CD8-positive, alpha-beta T cell (primary cell): ENCODE measurements at places on chromosomes 11 and 22.

DNA sequence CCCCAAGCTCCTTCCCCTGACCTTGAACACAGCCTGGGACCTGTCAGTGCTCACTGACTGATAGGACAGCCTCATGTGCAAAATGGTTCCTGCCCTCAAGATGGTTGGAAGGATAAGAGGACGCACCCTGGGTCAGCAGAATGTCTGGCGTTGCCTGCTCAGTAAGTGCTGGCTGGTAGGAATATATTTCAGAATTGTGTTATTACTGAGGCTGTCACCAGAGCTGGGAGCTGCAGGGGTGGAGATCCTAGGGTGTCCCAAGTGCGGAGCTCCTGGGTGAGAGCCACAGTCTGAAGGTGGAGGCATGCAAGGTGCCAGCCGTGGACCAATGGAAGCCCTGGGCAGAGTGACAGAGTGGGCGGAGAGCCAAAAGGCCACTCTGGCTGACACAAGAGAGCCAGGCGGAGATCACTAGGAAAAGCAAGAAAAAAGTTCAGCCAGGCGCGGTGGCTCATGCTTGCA, 1.0 kb upstream of the SEC14L4 start:
- DNase-seq = no peak

- no peak for DNase-seq
These were observed 49.8 kb upstream of the ANO1 start for GRCh38 chr11:70028147-70028855.

GRCh38 chr11:66334605-66335442, 1.4 kb downstream of the RIN1 start:
- no peak for DNase-seq

- DNase-seq = peak; percentile 9
These were observed 439 bp downstream of the YAP1 start for GRCh38 chr11:102110761-102111010.

DNA sequence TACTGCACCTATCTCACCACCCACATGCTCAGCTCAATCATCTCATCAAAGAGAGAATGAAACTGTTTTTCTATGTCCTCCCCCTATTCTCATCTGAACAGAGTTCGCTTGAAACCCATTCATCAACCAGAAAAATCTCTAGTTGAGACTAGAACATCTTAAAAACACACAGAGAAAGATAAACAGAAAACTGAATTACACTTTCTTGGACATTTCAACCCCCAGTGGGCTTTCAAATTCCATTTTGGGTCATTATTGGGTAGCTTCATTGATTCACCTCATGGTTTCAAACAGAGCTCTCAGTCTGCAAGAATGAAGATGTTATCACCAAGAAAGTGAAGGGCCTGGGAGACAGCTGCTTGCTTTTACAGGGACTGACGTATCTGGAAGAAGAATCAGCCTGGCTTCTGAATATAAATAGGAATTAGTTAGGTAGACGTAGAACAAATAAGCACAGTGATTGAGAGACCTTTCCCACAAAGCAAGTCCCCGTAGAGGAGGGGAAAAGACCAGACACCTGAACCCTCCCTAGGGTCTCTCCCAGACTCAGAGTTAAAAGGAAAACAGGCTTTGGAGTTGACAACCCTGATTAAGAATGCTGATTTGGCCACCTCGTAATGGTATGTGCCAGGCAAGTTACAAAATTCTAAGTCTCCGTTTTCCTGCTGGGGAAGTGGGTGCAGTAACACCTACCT, 155.7 kb downstream of the BBOX1 start:
- DNase-seq = no peak

DNA sequence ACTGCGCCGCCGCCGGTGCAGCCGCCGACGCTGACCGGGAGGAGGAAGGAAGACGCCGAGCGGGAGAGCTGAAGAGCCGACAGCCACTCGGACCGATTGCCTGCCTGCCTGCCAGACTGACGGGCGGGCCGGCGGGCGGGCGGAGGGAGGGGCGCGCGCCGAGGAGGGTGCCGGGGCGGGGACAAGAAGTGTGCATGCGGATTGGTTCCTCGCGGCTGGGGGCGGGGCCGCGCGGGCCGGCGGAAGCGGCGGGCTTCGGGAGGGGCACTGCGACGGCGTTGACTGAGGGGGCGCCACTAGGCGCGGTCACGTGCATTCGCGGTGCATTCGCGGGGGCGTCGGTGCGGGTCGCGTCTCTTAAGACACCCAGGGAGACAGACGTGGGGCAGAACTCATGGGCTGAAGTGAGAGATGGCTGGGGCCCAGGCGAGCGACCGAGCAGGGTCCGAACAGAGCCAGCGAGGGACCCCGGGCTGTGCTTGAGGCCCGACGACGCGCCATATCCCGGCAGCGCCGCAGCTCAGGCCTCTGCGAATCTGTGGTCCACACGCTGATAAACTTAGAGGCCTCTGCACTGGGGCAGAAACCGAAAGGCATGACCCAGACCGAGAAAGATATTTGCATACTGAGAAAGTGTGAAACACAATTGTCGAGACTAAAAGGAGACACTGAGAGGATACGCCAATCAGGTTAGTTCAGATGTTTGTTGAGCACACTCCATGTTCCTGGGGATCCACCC, at the start of gene MAPK1:
TSS of gene MAPK1 (minus strand) at position 118 of the 739 bp plus-strand sequence. CDS start 205 bp downstream, outside the sequence.
- DNase-seq = peak; percentile 97

DNA sequence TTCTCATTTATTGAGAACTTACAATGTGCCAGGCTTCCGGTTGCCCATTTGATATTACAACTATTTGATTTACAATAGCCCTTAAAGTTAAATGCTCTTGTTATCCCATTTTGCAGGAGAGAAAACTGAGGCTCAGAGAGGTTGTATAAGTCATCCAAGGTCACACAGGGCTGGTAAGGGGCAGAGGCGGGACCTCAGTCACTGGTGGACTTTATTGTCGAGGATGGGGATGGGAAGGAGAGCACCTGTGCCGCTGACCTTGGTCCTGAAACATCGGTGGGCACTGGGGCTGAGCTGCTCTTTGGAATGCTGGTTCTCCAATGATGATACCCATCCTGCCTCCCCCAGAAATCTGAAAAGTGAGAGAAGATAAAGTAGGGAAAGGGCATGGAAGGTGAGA, 265.4 kb downstream of the MIAT start:
- no peak for DNase-seq

DNA sequence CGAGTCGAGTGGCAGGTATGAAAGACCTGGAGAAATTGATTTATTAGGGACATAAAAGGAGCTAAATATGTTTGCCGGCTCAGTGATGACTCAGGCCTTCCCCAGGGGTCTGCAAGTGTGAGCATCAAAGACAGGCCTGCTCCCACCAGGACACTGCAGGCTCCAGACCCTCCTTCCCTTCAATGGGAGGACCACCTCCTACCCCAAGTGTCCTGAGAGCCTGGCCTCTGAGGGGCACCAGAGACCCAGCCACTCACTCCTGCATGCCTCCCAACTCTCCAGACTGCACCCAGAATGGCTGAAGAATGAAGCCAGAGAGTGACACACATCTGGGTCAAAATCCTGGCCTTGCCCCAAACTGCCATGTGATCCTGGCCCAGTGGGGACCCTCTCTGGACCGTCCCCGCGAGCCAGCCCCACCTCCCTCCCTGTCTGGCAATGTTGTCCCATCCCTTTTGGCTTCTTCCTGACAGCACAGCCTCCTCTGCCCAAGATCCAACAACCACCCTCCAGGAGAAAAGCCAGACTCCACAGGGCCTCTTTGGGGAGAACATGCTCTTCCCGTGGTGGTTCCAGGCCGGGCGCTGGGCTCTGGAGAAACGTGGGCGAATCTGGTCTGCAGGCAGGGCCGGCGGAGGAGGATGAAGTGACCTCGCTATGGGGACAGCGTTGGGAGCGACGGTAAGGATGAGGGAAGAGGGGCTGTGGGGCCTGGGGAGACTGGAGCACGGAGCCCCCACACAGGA, 36.2 kb downstream of the CYTH4 start:
- no peak for DNase-seq

DNA sequence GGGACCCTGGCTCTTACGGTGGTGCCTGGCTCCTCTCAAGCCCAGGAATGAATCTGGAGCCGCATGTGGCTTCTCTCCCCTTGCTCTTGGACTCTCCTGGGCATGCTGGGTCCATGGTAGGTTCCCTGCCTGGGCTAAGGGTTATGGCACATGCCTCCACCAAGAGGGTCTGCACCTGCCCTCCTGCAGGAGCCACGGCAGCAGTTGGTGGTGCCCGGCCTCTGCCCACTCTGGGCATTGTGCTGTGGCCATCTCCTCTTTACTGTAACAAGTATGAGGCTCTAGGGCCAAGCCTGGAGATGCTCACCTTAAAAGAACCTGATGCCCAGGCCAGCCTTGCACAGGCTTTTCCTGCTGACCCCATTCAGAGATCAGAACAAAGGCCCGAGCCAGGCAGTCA, 104.0 kb upstream of the PITPNB start:
- no peak for DNase-seq

GRCh38 chr11:17915500-17916143, 97.2 kb downstream of the SERGEF start:
- no peak for DNase-seq

GRCh38 chr22:36088292-36088691, 59.7 kb upstream of the RBFOX2 start:
- no peak for DNase-seq

GRCh38 chr22:33192156-33192555, 134.0 kb upstream of the SYN3 start:
- no peak for DNase-seq

GRCh38 chr22:37781434-37782059, 26.2 kb upstream of the GCAT start:
- DNase-seq = no peak

- DNase-seq = no peak
These were observed 60.8 kb downstream of the C11orf58 start for GRCh38 chr11:16799221-16799620.

- DNase-seq = no peak
These were observed 154.6 kb downstream of the SNX19 start for GRCh38 chr11:130761560-130762220.

DNA sequence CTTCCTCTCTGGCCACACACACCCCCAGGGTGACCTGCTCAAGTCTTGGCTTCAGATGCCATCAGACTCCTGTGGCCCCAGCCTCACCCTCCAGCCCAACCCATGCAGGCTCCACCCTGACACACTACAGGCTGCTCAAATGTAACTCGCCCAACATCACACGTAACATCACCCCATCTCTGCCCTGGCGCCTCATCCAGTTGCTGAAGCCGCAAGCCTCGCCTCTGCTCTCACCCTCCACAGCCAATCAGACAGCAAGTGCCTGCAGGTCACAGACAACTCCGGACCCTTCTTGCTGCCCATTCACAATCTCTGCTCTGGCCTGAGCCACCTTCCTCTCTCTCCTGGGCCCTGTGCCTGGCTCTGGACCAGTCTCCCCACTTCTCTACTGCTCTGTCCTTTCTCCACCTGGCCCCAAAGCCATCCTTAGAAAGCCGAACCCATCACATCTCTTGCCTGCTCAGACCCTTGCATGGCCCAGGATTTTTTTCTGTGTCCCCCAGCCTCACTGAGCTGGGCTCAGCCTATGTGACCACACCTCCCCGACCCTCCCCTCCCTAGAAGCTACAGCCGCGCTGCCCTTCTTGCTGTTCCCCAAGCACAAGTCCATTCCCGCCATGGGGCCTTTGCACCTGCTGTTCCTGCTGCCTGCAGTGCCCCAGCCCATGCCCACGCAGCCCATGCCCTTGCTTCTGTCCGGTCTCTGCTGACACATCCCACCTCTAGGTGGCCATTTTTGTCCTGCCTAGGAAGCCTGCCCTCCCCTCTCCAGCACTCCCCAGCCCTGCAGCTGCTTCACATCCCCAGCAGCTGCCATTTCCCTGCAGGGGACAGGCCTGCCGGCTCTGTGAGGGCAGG, 333.9 kb downstream of the CTTN start:
- no peak for DNase-seq

DNA sequence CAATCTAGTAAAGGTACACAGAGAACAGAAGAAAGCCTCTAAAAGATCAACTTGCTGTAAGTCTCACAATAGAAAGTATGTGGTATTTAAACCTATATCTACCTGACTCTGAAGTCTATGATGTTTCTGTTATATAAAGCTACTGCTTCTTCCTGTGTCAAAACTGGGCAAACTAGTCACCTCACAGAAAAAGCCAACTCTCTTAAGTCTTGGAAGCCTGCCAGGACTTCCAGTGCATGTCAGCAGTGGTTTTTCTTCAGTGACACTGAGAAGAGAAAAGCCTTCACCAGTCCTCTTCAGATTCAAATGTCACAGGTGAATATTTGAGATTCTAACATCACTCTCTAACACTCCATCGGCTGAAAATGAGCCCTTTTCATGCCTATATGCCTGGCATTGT, 808.0 kb downstream of the DLG2 start:
- DNase-seq = no peak

DNA sequence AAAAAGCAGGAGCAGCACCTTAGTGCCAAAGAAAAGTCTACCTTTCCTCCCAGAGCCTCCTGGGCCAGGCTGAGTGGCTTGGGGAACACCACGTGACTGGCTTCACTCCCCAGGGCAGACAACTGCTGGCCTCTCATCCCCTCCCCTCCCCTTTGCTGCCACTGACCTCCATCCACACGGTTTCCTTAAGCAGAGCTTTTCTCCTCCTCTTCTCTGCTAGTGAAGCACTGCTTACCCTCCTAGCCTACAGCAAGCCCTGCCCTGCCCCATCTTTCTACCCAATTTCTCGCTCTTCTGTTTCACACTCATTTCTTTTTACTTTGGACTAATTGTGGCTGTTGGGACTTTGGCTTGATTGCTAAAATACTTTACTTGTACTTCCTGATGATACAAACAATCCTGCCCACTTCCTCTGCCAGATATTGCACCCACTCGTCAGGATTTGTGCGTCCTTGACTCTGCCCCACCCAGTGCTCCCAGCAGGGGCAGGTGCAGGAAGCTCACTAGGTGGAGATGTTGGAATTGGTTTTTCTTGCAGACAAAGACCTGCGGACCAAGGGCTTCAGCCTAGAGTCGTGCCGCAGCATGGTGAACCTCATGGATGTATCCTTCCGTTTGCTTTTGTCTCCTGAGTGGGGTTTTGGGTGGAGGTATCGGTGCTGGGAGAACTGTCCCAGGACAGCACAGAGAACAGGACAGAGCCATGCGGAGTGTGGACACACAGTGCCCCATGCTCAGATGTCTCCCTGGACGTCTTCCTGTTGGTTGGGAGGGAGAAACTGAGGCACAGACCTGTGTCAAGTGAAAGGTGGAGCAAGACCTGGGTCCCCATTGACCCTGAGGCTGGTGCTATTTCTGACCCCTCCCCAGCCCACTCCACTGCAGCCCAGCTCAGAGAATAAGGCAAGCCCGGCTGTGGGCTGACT, 27.3 kb downstream of the CAPN1 start:
- no peak for DNase-seq

- DNase-seq = no peak
These were observed 76.5 kb downstream of the PDE2A start for GRCh38 chr11:72597721-72598120.

DNA sequence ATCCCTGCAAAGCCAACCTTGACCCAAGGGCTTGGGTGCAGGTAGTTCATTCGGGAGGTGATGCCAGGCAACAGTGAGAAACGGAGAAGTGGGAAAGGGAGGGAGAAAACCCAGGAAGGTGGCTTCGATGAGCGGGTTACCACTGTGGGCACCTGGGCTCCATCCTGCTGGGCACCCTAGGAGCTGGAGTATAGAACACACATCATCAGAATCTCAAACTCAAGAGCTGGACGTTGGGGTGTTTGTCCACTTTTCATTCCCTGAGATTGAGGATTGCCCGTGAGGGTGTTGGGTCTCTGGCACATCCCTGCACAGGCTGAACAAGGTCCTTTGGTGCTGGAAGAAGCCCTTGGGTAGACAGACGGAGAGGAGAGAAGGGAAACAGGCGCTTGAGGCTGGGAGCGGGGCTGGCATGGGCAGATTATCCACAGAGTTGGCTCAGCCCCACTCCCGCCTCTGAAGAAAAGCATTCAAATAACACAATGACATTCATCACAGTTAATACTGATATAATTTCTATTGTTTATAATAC, 70.4 kb downstream of the LRRC32 start:
- DNase-seq = no peak

- no peak for DNase-seq
These were observed at the start of gene NPAS4 for GRCh38 chr11:66420671-66421476. NPAS4 (plus strand) TSS chr11:66421035; CDS start chr11:66421180, 145 bp downstream.
